ENCODE measurements at places on chromosomes 11 and 22.

- DNase-seq = no peak
These were observed 19.6 kb downstream of the SUN2 start for GRCh38 chr22:38736257-38736570.

DNA sequence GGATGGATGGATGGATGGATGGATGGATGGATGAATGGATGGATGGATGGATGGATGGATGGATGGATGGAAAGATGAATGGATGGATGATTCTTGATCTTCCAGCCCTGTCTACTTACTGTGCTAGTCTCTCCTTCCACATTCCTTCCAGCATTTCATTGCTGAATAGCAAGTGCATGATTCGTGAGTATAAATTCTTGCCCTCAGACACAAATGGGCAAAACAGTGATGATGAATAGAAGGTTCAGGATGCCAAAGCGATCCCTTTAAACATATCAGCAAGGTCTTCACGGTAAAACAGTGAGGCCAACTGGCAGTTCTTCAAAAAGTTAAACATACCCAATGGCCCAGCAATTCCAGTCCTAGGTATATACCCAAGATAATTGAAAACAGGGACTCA lies 400.2 kb downstream of the MN1 start:
- DNase-seq = no peak

GRCh38 chr11:61026121-61027031 lies 54.9 kb downstream of the CD6 start:
- peak; percentile 45 for DNase-seq

- no peak for DNase-seq
These were observed 3.3 kb upstream of the SHISA8 start for GRCh38 chr22:41917903-41918791.

GRCh38 chr11:11178671-11179638 lies 174.1 kb downstream of the CSNK2A3 start:
- no peak for DNase-seq
